Stimulated activated CD8-positive, alpha-beta memory T cell treated with anti-CD3 and anti-CD28 coated beads, Interleukin-4, amount 100 ng/mL, for 1 hour (primary cell): ENCODE measurements at places on chromosomes 12 and 14.

GRCh38 chr14:71555654-71556559 is 376.3 kb upstream of the RGS6 start:
- peak; percentile 26 for DNase-seq

GRCh38 chr14:91636604-91637003 is 95.3 kb downstream of the CATSPERB start:
- DNase-seq: no peak

DNA sequence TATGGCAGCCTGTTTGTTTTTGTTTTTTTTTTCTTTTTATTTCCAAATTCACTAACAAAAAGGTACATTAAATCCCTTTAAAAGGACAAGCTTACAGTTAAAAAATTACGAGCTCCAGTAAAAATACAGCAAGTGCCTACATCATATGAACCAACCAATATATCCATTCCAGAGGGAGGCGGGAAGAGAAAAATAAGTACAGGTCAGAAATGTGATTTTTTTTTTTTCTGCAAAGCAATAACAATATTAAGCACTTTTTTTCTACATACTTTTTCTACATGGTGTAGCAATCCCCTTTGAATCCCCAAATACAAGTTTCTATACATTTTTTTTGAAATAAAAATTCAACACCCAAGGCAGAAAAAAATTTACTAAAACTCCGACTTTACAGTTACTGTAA is 100.6 kb downstream of the BCL11B start:
- no peak for DNase-seq

GRCh38 chr14:78143489-78144145 is 26.6 kb upstream of the NRXN3 start:
- no peak for DNase-seq

GRCh38 chr12:70354787-70355186 is 11.3 kb upstream of the KCNMB4 start:
- DNase-seq: no peak

DNA sequence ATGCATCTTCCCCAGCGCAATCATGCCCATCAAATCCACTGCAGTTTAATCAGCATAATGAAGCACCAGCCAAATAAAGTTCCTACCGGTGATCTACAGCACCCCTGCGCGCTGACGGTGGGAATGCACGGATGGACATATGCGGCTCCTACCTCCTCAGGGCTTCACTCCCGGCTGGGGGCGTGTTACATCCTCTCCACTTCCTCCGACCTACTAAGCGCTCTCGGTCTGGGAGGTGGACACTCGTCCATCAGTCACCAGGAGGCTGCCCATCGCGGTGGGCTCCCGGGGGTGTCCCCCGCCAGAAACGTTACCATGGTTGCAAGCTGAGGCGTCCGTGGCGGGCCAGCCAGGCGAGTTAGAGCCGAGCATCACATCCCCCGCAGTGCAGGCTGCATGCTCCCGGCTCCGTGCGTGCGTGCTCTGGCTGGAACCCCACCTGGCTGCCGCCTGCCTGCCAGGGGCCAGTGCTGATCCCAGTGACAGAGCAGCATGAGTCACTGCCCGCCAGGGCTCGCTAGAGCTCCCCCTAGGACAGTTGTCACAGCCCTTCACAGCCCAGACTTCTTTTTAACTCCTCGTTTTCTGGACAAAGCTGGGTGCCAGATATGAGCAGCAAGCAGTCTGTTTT is 73.0 kb downstream of the CIT start:
- no peak for DNase-seq

- DNase-seq: no peak
Observed at GRCh38 chr14:105023791-105024480, 3.1 kb upstream of the CDCA4 start.

- DNase-seq: no peak
Observed at GRCh38 chr12:95463050-95463449, 10.9 kb upstream of the METAP2 start.

- no peak for DNase-seq
Observed at GRCh38 chr12:93008044-93008778, 79.1 kb upstream of the EEA1 start.

- DNase-seq: no peak
Observed at GRCh38 chr12:105588106-105588505, 257.6 kb downstream of the C12orf75 start.

GRCh38 chr14:55891692-55892091 is 226.5 kb upstream of the PELI2 start:
- DNase-seq: no peak

DNA sequence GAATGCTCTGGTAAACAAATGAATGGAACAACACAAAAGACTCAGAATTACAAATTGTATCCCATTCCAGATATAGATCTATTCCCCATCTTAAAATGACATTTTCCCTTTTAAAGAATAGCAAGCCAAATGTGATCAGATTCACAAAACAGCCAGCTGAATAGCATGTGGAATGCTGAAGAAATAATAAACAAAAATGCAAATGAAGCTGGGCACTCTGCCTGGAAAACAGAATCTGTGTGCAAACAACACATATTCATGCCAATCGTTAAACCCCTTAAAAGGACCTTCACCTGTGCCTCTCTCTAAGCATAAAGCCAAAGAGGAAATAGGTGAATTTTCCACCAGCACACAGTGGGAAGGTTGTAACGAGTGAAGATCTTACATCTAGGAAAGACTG is 67.9 kb upstream of the PDZRN4 start:
- no peak for DNase-seq

DNA sequence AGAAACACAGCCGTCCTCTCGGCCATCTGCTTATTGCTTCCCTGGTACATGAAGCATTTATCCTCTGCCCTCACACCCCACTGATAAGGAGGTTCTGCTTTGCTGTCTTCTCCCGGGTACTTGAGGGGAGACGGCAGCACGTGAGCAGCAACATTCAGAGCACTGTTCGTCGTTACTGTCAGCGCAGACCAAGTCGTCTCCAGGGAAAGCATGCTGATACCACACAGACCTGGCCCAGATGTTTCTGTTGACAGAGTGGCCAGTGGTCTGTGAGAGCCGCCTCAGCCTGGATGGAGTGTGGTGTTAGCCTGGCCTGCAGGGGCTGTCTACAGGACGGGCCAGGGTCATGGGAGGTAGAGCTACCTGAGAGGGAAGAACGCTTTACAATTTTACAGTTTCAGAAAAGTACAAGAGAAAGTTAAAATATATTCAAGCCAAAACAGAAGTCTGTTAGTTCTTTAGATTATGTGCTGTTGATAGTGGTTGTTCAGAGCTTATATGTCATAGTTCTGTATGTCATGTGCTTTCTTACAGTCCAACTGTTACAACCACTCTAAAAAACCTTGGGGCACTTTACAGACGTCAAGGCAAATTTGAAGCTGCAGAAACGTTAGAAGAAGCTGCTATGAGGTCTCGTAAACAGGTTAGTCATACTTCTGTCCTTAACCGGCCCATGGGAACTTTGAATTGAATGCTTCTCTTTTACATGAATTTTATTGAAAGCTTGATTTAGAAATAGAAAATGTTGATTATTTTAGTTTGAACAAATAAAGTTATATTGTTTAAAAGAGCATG is 38.2 kb downstream of the XRCC3 start:
- no peak for DNase-seq

DNA sequence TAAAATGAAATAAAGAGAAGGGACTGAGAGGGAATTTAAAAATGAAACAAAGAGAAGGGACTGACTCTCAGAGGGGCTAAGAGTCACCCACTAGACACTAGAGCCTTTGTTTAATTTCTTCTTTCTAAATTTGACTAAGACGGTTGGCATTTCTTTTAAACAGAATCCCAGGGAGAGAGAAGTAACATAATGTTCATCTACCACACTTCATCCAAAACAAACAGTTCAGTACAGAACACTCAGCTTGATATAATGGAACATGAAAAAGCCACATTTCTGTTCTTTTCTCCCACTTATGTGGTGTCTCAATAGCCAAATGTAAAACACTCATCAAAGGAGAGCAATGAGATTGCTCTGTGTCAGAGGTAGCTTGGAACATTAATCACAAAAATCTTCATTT is 10.1 kb upstream of the NT5DC3 start:
- no peak for DNase-seq

- no peak for DNase-seq
Observed at GRCh38 chr14:72646861-72647528, 246.9 kb downstream of the DPF3 start.

DNA sequence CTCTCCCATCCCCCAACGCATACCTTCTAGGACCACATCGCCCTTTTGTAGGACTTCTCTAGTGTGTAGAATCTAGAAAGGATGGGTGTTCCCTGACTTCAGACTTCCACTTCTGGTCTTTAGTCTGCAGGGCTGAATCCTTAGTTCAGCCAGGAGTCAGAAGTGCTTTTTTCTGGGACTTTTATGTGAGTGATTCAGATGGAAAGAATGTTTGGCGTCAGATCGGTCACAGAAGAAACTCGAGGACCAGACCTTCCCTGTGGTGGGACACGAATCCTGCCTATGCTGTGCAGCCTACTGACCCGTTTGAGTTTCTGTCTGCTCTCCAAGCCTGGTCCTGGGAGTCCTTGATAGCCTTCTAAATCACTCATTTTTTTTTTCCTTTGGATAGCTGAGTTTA is 165.4 kb upstream of the SSTR1 start:
- no peak for DNase-seq

- no peak for DNase-seq
Observed at GRCh38 chr14:95518045-95518751, 1.7 kb upstream of the SYNE3 start.

DNA sequence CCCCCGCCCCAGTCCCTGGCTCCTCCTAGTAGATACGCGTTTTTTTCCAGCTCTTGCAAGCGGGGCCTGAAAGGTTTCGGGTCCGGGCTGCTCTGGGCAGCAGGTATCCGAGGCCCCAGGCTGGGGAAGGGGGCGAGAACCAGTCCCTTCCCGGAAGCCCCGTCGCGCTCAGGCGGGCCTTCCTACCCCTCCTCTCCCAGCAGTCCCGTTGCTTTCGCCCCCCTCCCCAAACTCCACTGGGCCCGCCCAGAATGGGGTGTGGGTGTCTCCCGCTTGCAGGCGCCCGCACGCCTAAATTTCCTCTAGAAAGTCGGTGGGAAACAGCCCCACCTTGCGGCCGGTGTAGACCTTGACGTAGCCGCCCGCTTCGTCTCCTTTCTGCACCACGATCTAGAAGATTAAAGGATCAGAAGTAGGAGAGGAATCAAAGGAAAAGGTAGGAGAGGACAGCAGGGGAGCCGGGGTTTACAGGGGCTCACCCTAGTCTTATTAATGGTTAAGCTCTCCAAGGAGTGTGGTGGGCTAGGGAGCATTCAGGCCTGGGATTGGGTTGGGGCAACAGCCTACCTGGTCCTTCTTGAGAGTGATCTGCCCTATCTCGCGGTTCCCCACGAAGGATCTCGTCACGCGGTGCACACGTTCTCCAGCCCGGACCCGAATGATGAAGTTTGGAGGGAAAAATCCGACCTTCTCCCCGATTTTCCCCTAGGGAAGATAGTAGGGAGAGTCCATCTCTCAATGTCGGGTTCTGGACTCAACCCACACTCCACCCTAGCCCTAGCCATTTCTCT is 7.3 kb downstream of the STAC3 start:
- DNase-seq: peak; percentile 65

GRCh38 chr12:21800011-21800410 is 25.5 kb upstream of the KCNJ8 start:
- DNase-seq: no peak

- DNase-seq: no peak
Observed at GRCh38 chr12:102562836-102563425, 82.6 kb upstream of the IGF1 start.

GRCh38 chr12:45050751-45051571 is at the start of gene DBX2:
Gene DBX2 (minus strand): TSS chr12:45051099. CDS start chr12:45050927, 172 bp downstream.
- DNase-seq: no peak

GRCh38 chr12:19992311-19992710 is 376.0 kb upstream of the PDE3A start:
- DNase-seq: no peak

DNA sequence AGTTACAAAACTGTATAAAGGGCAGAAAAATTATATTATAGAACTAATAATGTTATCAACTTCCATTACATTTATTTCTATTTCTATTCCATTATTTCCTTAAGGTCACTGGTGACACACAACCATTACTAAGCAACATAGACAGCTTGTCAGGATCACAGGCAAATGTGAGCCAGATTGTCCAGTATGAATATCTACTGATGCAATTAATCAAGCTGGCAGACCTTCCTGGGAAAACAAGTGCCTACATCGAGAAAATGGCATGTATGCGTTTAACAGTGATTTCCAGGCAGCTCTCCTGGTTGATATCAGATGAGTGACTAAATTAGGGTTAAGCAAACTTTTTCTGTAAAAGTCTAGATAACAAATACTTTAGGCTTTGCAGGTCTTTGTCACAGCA is 36.9 kb upstream of the TSPAN8 start:
- no peak for DNase-seq

- DNase-seq: no peak
Observed at GRCh38 chr14:76770521-76771436, 9.5 kb downstream of the VASH1 start.

DNA sequence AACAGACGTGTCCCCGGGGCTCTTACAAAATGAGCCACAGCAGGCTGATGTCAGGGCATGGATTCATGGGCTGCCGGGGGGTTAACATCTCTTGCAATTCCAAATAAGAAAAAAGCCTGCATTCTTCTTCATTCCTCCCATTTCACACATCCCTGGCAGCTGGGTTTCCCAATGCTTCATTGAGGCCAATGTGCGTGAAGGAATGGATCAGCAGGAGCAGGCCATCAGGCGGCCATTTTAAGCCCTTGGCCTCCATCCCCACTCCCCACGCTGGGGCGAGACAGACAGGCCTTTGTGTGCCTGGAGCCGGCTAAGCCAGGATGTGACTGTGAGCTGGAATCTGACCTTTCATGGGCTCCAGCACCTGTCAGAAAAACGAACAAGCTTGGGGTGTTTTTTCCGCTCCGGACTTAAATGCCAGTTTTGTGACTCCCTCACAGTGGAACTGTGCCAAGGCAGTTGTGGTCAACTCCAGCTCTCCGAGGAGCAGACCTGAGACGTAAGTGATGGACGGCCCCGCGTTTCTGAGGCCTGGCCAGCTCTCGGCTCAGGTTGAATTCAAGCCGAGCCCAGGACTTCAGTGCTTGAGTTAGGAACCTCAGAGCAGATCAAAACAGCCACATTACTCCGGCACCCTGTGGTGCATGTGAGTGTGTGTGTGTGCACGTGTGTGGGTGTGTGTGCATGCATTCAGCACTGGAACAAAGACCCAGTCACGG is 133.1 kb downstream of the TMEM30B start:
- no peak for DNase-seq

DNA sequence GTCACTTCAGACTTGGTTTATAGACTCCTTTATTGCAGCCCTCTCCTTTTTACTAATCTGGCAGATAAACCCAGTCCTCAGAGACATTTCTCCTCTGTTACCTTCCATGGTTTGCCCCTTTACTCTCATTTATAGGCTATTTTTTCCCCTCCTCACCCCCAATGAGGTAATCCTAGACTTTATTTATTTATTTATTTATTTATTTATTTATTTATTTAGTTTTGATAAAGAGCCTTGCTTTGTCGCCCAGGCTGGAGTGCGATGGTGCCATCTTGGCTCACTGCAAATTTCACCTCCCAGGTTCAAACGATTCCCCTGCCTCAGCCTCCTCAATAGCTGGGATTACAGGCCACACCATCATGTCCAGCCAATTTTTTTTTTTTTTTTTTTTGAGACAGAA is 8.4 kb downstream of the FGD4 start:
- DNase-seq: no peak

- DNase-seq: no peak
Observed at GRCh38 chr14:74927225-74927624, 4.2 kb upstream of the RPS6KL1 start.
